ENCODE measurements at places on chromosomes 12 and 14.

GRCh38 chr12:91985002-91985787, 160.5 kb downstream of the BTG1 start:
- no peak for DNase-seq

- no peak for DNase-seq
These were observed 132.7 kb upstream of the DDHD1 start for GRCh38 chr14:53285821-53286220.

DNA sequence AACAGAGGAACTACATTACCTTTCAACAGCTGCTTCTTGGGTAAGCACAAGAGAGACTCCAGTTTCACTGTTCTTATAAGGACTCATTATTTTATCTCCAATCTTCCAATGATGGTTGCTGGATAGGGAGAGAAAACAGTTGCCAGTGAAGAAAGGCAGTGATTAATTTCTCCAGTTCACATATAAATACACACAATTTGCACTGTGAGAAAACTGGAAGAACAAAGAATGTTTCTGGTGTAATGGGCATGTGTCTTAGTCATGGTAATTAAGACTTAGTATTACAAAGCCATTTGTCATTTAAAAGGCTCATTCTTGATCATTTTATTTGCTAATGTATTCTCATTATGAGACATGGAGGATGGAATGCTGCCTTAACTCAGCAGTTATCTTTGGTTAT, 78.0 kb upstream of the FAR2 start:
- no peak for DNase-seq

DNA sequence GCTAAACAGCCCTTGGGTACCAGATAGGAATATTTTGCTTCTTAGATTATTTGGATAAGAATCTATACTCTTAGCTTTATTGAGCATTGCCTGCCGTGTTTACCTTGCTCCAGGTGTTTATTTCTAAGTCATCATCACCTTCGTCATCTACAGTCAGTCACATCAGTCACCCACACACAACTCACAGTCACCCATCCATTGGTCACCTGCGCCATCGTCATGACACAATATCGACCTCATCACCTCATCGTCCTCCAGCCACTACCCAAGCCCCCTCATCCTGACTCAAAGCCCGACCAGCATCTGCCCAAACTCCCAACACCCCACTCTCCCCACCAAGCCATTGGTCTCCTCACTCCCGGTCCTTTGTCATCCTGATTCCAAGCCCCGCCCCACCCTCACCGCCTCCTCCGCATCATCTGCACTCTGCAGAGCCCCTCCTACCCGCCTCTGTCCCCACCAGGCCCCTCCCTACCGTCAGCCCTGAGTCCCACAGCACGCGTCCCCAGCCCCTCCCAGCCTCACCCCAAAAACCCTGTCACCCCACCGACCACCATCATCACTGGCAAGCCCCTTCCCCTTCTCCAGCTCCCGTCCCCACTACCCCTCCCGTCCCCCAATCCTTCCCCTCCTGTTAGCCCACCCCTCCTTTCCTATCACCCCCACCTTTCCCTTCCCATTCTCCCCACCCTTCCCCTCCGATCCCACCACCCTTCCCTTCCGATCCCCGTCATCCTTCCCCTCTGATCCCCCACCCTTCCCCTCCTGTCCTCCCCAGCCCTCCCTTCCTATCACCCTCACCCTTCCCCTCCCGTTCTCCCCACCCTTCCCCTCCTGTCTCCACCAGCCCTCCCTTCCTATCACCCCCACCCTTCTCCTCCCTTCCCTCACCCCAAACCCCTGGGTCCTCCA, 9.8 kb downstream of the DLK1 start:
- DNase-seq, result no peak

- DNase-seq, result no peak
These were observed 13.7 kb downstream of the NID2 start for GRCh38 chr14:52055167-52055566.

DNA sequence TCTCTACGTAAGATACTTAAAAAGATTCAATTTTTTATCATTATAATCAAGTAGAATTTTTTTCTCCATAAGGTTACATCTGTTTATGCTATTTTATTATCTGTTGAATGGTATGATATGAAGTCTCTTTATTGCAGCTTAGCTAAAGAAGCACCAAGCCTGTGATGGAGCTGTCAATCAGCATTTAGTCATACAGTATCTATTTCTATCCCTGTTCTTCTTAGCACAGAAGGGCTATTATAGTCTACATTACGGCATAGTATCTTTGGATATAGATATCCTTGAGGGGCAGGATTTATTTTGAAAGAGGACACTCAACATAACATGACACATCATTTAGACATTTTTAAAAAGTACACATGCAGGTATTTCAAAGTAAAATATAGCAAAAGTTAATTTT, 277.1 kb downstream of the FOXG1 start:
- DNase-seq, result no peak

DNA sequence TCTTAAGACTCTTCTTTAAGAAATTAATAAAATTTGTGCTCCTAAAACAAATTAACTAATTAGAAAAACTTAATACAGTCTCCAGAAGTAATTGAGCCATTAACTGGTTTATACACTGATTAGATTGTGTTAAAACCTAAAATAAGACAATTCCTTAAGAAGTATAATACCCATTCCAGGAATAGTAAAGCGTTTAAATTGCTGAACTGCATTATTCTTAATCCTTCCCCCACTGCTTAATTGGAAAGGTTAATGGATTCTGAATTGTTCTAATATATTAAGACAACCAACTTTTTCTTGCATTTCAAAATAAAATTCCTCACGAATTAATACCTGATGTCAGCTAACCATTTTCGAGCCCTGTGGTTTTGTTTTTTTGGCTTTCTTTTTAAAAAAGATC, 128.4 kb downstream of the KICS2 start:
- DNase-seq, result no peak

DNA sequence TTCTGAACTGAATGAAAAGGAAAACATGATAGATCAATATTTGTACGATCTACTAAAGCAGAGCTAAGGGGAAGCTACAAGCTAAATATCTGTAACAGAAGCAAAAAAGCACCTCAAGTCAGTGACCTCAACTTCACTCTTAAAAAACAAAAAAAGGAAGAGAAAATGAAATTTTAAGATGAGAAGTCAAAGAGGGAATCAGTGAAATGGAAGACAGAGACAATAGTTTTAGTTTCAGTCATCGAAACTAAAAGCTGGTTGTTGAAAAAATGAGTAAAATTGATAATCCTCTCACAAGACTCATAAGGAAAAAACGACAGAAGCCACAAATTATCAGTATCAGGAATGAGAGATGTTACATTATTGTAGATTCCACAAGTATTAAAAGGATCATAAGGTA, 11.9 kb upstream of the SLC2A13 start:
- no peak for DNase-seq
